GDM1 (cell line): ENCODE measurements at places on chromosomes 11 and 22.

DNA sequence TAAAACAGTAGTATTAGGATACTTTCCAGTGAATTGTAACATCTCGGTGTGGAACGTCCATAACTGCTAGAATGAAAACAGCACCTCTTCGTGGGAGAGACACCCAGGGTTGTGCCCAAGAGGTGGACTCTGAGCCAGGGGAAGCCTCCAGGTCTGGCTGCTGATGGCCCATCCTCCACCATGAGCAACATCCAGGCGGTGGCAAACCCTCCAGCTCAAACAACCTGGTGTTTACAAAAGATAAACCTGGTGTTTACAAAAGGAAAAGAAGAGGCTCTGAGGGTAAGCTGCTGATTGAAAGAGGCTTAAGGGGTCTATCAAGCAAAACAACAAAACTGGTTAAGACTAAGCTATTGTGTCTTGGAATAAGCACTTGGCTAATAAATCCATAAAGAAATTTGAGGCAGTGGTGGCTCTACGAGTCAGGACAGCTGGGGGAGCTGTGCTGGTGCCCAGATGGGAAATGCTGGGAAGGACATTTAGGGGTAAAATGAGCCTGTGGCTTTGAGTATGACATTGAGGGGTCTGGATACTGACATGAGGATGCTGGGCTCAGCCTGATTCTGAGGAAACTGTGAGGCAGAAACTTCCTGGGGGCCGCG, 909.0 kb downstream of the BRD1 start:
- no peak for DNase-seq

- no peak for DNase-seq
These were observed 26.1 kb downstream of the TCIRG1 start for GRCh38 chr11:68064926-68065325.

DNA sequence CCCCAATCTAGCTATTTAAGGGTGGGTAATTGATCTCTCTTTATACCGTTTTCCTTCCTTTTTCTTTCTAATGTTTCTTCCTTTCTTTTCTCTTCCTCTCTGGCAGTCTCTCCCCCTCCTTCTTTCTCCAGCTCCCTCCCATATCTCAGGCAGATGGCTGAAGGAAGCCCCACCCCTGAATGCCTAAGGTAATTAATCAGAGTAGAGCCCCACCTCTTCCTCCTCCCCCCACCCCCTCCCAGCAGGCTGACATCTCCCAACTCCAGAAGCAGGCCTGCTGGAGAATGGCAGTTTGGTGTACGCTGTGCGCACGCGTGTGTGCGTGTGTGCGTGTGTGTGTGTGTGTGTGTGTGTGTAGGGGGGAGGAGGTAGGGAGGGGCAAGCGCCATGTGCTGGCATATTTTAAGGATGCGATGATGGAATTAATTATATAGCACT, 122.6 kb downstream of the APOL5 start:
- no peak for DNase-seq

GRCh38 chr22:29581799-29582198, 886 bp upstream of the NIPSNAP1 start:
- DNase-seq, result no peak

- DNase-seq, result no peak
These were observed 142.4 kb downstream of the RCN1 start for GRCh38 chr11:32233276-32233675.

DNA sequence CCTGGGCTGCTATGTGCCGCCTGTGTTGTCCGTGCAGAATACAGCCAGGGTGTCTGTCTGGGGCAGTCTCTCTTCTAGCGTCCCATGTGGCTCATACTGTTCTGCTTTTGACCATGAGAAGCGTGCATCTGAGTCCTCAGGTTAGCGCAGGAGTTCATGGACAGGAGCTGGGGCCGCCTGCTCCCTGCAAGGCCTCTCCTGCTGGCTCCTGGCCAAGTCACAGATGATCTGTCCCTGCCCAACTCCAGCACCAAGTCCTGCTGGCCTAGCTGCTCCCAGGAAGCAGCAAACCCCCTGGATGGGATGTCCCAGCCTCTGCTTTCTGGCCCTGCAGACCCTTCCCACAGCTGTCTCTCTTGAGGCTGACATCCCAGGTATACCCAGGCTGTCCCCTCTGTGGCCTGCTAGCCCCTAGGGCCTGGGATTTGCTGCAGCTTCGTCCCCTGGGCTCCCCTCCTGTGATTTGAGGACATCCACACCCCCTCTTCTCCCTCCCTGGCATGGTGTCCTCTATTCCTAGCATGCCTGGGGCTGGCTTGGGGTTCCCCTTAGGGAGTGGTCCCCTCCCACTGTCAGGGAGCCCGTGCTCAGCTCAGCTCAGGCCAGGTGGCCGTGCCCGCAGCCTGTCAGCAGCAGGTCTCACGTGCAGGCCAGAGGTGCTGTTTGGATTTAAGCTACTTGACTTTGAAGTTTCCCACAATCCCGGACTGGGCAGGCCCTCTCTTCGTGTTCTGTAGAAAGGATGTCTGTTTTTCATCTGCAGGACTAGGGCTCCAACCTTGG, 17.8 kb downstream of the PRR5 start:
- no peak for DNase-seq

DNA sequence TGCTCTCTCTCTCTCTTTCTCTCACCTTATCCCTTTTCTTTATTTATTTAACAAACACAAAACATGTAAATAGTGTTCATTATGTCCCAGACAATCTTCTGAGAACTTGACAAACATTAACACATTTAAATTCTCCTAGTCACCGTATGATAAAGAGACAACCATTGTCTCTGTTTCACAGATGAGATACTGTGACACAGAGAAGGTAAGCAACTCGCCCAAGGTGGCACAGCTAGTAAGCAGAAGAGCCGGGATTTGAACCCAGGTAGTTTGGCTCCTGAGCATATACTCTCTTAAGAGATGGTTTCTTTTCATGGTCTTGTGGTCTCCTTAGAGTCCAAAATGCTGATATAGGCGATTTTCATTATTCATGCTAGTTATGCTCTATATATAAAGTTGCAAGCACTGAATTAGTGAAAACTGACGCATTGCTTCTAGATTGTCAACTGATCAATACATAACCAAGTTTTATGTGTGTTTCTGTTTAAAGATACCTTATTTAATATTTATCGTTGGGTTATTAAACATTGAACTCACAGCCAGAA, 58.1 kb downstream of the MIAT start:
- DNase-seq, result no peak

- no peak for DNase-seq
These were observed 469 bp downstream of the ZBED5 start for GRCh38 chr11:10857459-10857708.

- no peak for DNase-seq
These were observed 86.0 kb downstream of the CASP12 start for GRCh38 chr11:104812103-104812788.

DNA sequence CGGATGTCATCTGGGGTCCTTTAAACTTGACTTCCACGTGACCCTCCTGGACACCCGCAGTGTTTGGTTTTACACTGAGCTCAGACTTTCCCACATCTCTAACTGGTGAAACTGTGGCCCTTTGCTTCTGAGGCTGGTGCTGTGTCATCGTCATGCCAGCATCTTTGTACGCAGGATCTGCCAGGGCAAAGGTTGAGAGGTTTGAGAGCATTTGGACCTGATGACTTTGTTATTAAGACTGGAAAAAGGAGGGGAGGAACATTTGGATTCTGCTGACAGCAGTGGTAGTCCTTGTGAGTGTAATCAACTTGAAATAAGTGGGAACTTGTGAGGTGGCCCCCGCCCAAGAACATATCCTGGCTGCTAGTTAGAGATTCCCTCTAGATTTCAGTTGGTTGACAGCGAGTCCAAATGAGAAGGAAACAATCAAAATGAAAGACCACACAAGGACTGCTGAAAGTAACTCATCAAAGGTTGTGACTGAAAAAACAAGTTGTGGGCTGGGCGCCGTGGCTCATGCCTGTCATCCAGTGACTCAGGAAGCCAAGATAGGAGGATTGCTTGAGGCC, 102.5 kb downstream of the KIAA1671 start:
- no peak for DNase-seq

DNA sequence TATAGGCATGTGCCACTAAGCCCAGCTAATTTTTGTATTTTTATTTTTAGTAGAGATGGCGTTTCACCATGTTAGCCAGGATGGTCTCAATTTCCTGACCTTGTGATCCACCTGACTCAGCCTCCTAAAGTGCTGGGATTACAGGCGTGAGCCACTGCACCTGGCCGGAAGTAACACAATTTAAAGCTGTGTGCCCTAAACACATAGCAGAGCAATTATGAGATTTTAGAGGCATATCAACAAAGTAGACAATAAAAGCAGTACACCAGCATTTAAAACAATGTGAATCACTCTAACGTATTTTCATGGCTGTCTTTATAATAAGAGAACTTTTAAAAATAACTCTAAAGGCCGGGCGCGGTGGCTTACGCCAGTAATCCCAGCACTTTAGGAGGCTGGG, 42.4 kb downstream of the PRR14L start:
- DNase-seq, result no peak
